ENCODE measurements at places on chromosomes 4 and X.

- no peak for DNase-seq
Observed at GRCh38 chrX:80513625-80514024, 93.4 kb downstream of the TENT5D start.

DNA sequence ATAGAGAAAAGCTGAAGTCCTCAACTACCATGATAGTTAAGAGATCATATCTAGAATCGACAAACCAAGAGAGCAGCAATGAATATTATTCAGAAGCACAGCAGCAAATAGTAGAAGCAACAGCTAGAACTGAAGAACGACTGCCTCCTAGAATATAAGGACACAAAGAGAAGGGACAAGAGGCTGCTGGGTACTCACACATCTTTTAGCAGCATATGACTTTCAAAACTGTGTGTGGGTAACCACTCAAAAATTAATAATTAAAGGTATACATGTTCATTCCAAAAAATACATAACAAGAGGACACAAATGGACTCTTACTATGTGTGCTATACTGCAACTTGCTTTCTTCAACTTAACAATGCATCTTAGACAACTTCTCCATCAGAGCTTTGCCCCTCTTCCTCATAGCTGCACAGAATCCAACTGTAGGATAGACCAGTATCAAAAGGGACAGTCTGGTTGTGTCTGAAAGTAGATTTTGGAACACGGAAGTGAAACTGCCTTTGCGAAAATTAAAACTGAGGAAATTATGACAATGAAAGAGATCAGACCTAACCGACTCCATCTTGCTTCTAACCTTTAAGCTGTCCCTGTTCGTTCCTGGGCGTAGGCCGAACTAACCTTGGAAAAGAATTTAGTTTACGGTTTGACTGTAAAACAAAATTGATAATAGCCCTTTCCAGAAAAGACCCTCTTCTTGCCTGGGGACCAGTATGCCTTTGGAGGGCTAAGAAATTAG, 125.7 kb downstream of the SH3KBP1 start:
- no peak for DNase-seq

- DNase-seq, result peak; percentile 64
Observed at GRCh38 chrX:9352694-9353411, 112.0 kb upstream of the TBL1X start.

GRCh38 chr4:6331018-6331417, 61.4 kb downstream of the WFS1 start:
- DNase-seq, result no peak
